Nasal cavity respiratory epithelium epithelial cell of viscerocranial mucosa (primary cell): ENCODE measurements at places on chromosomes 6 and 20. TPM values are rescaled to one million over a fixed set of nuclear protein-coding genes. Genes with fewer than 3 reads are reported as not detected.

DEFB124 gene
- not detected in 2 replicates for total RNA-seq

RNGTT gene
- 23.9 and 24.6 TPM in 2 replicates for total RNA-seq

ABT1 gene
- 12.4 and 15.4 TPM in 2 replicates for total RNA-seq

SPEF1 gene
- total RNA-seq, result 0.14 TPM in 1 of 2 replicates, not detected in the other

KCNK15 gene
- 0.14 and 0.34 TPM in 2 replicates for total RNA-seq
